Amniotic stem cell (primary cell): ENCODE measurements at places on chromosomes 7 and 10.

DNA sequence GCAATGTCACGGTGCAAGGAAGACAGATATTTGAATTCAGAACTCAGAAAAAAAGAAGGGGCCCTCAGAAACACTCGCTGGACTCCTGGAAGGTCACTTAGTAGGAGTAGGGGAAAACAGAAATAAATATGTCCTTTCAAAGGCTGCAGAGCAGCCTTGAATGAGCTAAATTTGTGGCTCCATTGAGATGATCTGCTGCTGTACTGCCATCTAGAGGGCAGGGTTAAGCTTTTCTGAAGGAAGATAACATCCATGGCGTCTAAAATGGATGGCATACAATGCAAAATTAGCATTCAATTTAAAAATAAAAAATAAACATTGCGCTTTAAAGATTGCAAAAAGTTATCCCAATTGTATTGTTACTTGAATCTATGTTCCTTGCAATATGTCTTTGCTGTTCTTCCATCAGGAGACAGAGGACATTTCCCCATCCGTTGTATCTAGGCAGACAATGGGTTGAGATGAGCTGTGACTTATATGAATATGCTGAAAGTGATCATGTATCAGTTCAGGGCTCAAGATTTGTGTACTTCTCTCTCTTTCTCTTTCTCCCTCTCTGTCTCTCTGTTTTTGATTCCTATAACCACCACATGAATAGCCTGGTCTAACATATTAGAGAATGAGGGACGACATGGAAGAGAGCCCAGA, 642.2 kb downstream of the SH2D4B start:
- no peak for DNase-seq

DNA sequence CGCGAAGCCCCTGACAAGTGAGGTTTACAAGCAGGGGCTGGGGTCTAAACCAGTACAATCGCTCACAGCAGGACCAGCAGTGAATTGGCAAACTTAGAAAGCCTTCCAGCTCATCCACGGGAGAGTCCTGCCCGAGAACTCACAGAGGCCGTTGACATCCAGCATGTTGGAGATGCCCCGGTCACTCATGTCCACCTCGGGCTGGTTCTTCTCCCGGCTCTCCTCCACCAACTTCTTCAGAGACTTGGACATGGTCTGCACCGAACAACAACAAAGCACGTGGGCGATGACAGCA, 447 bp downstream of the RSU1 start:
- no peak for DNase-seq

DNA sequence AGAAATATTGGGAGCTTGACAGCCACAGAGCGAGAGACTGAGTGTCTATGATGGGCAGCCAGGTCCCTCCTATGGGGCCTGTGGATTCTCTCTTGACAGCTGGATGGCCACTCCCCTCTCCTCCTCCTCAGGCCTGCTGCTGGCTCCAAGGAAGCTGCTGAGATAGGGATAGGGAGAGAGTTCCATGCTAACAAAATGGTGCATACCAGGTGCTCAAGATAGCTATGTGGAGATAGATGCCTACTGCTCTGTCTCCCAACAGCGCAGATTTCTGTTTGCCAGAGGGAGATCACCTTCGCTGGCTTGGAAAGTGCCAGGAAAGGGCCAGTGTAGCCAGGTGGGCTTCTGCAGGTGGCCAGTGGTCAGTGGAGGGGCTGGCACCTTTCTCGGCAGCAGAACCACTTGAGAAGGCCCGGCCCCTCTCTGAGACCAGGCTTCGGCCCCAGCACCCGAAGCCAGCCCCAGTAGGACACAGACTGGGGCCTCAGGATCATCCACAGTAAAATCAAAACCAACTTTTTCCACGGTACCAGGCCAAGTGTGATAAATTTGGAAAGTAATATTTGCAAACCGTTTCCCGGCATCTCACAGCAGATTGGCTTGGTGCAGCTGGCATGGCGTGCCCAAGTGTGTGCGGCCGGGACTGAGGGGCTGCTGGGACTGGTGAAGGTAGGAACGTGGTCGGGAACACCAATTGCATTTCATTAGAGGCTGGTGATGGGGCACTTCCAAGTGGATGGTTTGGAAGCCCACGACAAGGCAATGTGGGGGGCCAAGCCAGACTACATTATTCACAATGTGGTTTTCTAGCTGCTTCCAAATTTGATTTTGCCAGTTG, 139.6 kb downstream of the PTPN20 start:
- DNase-seq = no peak

- DNase-seq = no peak
These were observed 220.6 kb upstream of the FOXK1 start for GRCh38 chr7:4461531-4461930.

DNA sequence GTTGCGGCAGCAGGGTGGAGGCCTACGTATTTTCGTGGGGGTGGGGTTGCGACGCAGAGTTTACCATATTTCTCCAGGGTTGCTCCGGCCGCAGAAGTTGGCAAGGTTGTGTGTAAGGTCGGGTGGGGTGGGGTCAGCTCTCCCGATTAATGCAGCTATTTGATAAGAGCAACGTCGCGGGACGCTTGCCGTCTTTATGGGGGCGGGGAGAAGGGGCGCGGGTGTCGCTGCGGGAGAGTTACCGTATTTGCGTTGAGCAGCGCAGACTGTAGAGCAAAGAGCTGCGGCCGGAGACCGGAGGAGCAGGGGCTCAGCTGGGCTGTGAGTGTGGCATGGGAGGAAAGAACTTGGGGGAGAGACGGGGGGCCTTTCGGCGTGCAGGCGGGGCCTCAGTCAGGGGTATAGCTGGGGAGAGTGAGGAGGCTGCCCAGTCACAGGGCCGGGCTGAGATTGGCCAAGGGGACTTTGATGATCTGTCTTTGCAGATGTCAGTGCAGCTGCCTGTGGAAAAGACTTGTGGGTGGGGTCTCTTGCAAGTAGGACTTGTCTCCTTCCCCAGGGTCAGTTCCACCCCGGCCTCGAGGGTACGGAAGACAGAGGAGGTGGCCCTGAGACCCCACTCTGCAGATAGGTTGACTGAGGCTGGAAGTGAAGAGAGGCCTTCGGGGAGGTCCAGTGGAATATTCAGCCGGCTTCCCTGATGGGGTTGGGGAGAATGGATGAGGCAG, 26.6 kb downstream of the ZNF775 start:
- DNase-seq = no peak

DNA sequence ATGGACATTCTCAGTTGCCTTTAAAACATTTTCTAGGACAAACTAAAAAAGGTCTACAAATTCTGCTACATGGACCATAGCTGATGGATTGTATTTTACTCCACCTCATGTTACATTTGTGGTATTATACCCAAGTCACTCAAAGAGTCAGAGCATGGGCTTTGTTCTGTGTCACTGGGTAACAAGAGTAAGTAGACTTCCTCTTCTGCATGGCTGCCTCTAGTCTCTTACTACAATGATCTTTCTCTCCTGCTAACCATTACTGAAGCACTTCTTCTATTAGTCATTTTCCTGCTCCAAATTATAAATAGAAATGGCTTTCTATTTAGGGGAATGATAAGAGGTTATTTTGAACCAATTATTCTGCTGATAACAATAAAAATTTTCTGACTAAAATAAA, 727.4 kb upstream of the NRP1 start:
- DNase-seq = no peak

- DNase-seq = no peak
These were observed 16.9 kb downstream of the PIK3CG start for GRCh38 chr7:106881984-106882383.

GRCh38 chr7:30717181-30717580, 34.8 kb upstream of the INMT start:
- no peak for DNase-seq

- DNase-seq = no peak
These were observed 19.0 kb downstream of the STEAP1 start for GRCh38 chr7:90173127-90173844.

DNA sequence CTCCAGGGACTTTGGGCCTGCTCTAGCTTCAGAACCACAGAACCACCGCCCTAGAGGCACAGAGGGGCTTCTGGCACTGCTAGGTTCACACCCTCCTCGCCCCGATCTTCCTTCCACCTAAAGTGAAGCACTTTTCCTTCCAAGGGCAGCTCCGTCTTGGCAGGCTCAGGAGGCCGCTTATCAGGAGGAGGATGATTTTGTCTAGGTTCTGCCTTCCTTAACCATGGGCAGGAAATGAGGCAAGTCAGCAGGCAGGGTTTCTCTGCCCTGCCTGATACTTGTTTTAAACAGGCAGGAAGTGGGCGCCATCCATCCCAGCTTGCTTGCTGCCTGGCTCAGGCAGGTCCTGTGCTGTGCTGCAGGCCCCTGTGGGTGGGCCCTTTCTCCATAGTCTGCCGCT, 8.3 kb upstream of the ATP6V0E2 start:
- no peak for DNase-seq

DNA sequence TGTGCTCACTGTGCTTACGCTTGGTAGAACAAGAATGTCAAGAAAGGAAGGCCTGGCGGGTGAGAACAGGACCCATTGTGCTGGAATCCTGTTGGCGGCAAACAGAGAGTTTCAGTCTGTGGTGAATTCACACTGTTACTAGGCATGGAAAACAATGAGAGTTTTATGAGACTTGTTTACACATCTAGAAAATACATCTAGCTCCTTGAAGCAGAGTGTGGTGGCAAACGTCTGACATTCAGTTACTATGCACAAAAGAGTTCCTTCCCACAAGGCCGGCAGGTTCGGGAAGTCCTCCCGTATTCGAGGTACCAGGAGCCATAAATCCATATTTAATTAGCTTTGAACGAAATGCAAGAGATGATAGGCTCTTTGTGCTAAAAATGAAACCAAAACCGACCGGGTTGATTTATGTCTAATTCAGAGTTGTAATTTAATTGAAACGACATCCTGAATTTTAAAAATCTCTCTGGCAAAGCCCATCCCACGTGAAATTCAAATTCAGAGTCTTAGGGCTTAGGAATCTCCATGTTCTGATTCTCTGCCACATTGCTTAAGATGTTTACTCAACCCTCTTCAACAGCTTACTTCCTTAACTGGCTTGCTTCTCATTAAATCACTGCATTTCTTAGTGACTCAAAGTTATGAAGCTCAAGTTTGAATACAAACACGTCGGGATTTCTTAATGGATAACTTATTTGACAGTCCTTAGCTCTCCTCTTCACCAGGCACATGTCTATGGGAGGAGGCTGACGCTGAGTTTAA, 299.9 kb upstream of the PITRM1 start:
- DNase-seq = no peak

DNA sequence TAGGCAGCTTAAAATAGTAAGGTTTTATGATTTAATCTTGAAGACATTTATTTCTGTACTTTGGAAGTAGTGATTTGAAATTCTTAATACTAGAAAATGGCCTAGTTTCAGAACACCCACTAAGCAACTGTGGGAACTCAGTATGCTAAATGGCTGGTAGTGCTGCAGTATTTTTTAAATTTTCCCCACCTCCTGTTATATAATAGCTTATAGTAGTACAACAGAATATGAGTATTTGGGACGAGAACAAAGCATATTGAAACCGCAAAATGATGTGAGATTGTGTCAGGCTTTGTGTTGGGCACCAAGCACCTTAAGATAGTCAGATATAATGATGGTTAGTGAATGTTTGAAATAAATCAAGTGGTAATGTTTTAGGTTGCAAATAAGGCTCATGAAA, 8.1 kb downstream of the SHOC2 start:
- DNase-seq = no peak

DNA sequence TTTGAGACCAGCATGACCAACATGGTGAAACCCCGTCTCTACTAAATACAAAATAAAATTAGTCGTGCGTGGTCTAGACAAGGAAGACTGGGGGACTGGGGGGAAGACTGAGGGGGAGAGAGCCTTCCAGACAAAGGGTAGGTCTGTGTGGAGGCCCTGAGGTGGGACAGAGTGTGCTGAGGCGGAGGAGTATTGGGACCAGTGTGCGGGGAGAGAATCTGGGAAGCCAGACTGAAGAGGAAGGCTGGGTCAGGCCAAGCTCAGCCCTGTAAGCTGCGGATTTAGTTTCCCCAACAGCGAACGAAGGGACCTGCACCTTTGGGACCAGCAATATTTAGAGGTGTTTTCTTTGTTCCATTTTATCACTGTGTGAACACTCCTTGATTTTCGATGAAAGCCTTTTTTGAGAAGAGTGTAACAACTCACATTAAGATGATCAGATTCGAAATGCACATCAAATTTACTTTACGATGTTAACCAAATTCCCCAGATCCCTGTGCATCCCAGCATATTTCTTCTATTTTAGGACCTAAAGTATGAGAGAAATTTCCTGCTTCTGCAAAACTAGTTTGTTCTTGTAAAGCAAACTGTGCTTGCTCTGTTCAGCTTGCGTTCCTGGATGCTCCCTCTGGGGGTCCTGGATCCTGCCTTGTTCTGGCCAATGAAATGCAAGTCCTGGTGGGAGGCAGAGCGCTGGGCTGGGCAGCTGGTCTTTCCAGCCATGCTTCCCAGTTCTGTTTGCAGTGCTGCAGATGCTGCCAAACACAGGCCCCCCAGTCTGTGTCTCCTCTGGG, 39.4 kb downstream of the PLAU start:
- no peak for DNase-seq

DNA sequence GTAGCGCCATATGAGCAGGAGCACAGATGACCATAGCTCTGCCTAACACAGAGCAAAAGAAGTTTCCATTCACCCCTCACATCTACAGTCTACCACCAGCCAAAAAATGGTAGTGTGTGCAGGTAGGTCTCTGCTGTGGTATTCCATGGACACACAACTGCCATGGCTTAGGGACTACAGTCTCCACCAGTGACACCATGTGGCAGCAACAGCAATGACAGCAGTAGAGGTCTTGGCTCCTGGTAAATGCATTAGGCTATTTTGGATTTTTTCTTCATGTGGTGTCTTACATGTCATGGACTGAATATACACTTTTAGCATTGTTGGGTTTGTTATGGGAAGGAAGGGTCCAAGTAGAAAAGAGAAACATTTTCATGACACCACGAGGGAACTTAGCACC, 70.1 kb upstream of the CABCOCO1 start:
- no peak for DNase-seq

DNA sequence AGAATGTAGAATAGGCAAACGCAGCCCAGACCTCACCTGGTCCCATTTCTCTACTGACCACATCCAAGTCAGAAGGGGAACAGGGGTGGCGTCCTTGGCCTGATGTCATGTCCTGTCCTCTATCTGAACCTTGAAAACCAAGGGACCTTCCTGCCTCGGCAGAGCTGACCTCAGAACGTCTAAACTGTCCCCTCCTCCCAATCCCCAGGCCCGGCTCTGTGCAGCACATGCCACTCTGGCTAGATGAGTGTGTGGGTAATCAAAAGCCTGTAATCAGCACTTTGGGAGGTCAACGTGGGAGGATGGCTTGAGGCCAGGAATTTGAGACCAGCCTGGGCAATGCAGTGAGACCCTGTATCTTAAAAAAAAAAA, 46.5 kb upstream of the ZNF479 start:
- no peak for DNase-seq

DNA sequence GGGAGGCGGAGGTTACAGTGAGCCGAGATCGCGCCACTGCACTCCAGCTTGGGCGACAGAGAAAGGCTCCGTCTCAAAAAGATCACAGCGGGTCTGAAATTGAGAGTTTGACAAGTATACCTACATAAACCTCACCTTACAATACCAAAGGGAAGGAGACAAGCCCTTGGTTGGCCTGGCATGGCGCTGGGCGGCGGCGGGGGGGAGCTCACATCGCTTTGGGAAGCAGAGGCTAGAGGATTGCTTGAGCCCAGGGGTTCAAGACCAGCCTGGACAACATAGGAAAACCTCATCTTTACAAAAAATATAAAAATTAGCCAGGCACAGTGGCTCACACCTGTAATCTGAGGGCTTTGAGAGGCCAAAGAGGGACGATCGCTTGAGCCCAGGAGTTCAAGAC, 1.1 kb upstream of the ARPC1A start:
- DNase-seq = no peak
